Stimulated activated CD8-positive, alpha-beta memory T cell treated with anti-CD3 and anti-CD28 coated beads, Interleukin-15, amount 100 ng/mL, for 4 hours (primary cell): ENCODE measurements at places on chromosomes 3 and 15.

GRCh38 chr3:55780913-55781312, 293.8 kb upstream of the WNT5A start:
- no peak for DNase-seq

GRCh38 chr15:95175914-95176658, 944.7 kb downstream of the MCTP2 start:
- no peak for DNase-seq

DNA sequence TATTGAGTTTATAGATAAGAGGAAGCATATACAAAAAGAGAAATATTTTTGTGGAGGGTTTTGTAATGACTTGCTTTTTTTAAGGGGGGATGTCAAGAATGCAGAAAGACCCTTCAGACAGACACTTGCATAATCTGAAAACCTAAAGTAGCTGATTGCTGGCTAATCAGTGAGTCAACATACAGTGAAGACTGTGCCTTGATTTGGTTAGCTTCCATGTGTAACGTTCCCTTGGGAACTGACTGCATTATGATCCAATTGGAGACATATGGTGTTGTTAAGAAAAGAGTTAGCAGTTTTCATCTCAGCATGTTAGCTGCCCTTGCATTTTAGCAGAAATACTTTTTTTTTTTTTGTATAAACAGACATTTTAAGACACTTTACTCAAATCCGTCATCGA, 483.2 kb downstream of the RBMS3 start:
- DNase-seq = no peak

DNA sequence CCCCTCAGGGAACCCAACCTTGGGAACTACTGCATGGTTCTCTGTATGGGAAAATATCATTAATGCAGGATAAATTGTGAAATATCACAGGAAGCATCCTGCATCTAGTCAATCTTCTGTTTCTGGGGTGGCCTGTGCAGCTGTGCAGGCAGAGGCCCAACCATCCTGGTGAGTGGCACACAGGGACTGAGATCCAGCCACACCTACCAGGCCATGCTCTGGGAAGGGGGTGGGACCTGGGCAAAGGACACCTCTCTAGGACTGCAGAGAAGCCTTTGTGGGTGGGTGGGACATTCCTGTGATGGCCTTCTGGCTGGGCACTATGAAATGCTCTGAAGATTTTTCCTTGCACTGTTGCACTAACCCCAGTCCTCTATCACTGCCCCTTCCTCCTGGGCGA, 26.8 kb downstream of the CCRL2 start:
- no peak for DNase-seq

DNA sequence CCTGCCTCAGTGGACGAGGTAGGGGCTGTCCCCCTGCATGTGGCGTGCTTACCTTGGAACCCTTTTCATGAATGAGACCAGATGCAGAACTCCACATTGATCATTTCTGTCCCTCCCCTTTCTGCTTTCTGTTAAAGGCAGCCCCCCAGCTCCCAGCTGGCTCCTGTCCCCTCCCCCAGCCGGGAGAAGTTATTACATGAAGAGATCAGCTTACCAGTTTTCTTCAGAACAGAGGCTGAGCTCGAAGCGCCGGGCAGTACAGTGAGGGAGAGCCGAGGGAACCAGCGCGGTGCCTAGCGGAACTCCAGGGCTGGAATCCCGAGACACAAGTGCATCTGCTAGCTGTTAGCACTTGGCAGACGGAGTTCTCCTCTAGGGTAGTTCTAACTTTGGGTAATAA, 263.3 kb upstream of the NR2E3 start:
- DNase-seq = no peak

- DNase-seq = no peak
Measured at GRCh38 chr3:124360563-124360962, 368.6 kb upstream of the ROPN1 start.

DNA sequence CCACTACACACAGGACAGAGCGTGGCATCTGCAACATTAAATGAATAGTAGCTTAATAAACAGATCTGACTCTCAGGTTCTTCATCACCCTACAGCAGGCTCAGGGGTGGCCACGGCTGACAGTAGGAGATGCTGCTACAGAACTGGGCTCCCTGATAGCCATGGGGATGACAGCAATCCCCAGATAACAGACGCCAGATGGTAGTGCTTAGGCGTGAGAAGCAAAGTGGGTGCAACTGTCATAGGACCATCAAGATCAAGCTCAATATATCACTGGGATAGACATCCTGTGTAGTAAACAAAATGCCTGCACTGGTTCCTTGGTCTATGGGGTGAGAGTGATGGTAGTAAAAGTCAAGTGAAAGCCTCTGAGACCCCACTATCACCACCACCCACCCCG, 2.6 kb upstream of the TPRA1 start:
- DNase-seq = no peak

DNA sequence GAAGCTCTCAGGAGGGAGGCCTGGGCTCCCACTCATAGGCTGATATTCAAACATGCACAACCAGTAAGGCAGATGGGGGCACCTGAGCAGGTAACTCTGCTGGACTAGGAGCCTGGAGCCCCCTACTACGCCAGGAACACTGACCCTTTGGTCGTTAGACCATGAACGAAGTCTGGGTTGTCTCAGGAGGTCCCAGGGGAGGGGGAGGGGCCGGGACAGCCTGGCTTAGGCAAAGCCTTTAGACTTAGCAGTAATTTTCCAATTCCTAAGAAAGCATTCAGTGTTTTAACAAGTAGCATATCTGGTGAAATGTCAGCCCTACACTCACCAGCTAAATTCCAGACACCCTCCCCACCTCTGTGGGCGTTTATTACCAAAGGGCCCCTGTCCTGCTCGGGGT, 67.4 kb upstream of the ST8SIA2 start:
- DNase-seq = no peak

- DNase-seq = no peak
Measured at GRCh38 chr3:173886-174285, 22.7 kb upstream of the CHL1 start.

DNA sequence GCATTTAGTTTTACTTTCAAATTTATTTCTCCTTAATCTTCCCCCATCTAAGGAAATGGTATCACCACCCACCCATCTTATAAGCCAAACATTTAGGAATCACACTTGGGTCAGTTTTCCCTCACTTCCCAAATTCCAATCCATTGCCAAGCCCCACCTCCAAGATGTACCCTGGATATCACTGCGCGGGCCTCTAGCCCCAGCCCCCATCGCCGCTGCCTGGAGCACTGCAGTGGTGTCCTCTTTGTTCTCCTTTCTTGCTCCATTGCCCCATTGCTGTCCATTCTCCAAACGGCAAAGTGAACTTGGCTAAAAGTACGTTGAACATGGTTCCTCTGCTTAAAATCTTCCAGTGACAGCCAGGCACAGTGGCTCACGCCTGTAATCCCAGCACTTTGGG, 267.8 kb downstream of the SHOX2 start:
- no peak for DNase-seq

DNA sequence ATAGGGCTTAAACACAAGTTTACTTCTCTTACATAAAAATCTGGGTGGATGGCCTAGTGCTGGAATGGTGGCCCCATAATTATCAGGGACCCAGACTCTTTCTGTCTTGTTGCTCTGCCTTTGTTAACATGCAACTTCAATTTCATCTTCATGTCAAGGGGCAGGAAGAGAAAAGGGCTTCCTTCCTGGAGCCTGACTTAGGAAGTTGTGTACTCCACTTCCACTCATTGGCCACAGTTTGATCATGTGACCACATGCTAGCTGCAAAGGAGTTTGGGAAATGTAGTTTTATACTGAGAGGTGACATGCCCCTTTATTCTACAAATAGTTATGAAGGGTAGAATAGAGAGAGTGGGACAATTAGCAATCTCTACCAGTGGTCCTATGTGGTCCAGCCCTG, 39.3 kb downstream of the RHCG start:
- no peak for DNase-seq

DNA sequence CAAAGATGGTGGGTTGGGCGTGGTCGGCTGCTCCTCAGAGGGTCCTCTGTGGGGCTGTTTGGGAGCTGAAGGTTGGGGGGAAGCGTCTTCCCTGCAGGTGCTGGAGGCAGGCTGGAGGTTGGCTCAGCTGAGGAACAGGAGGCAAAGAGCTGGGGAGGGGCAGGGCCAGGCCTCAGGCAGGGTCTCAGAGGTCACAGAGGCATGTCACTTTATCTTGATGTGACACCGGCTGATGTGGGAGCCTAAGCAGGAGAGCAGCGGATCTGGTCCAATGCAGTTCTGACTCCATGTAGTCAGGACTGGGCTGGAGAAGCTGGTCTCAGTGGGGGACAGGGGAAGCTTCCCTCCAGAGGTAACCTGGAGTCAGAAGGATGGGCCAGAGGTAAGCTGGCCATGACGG, 7.7 kb upstream of the GNAT1 start:
- no peak for DNase-seq

DNA sequence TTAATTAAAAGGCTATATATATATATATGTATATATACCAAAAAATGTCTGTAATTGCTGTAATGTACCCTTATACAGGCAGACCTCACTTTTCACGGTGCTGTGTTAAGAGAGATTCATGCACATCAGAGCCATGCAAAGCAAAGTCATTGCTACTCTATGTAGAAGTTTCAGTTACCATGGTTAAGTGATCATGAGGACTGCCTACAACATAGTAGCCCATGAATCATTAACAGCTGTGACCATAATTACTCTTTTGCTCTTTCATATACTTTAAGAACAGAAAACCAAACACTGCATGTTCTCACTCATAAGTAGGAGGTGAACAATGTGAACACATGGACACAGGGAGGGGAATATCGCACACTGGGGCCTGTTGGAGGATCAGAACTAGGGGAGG, 225.3 kb upstream of the EPHA3 start:
- no peak for DNase-seq

DNA sequence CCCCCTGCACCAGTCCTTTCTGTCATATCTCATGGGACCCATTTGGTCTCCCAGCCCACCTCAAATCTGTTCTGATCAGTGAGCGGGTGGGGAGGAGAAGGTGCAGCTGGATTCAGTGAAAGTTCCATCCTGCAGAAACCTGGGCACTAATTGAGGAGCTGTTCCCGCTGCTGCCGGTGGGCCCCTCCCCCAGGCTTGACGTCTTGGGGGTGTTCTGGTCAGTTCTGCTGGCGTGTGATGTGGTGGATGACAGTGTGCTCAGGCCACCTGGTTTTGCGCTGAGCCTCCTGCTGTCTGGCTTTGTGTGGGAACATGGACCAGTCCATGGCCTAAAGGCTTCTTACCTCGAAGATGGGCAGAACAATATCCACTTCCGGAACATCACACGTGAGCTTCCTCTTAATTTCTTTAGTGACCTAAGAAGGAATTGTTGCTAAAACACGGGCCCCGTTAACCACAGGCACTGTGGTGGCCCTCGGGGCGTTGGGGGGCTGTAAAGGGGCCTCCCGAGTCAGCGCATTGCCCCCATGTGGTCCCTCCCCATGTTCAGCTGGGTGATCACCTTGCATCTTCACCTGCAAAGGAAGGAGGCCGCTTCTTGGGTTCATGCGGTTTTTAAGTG, 59.7 kb downstream of the RGMA start:
- DNase-seq = no peak

- DNase-seq = peak; percentile 25
Measured at GRCh38 chr3:189355481-189356201, 183.9 kb downstream of the TPRG1 start.

- DNase-seq = no peak
Measured at GRCh38 chr15:83158393-83158792, 49.2 kb downstream of the HDGFL3 start.
